ENCODE measurements at places on chromosomes 2 and 18.
A peak's percentile ranks its signal among the peaks of the same experiment; 100 is the strongest.

GRCh38 chr2:229673676-229674075 lies 40.7 kb downstream of the DNER start:
- no peak for DNase-seq

- peak; percentile 54 for DNase-seq
Measured at GRCh38 chr2:50785816-50786215, 246.1 kb downstream of the NRXN1 start.

- no peak for DNase-seq
Measured at GRCh38 chr2:171146633-171147032, 14.1 kb downstream of the TLK1 start.

- peak; percentile 81 for DNase-seq
Measured at GRCh38 chr2:165016772-165017411, 61.6 kb upstream of the SLC38A11 start.

DNA sequence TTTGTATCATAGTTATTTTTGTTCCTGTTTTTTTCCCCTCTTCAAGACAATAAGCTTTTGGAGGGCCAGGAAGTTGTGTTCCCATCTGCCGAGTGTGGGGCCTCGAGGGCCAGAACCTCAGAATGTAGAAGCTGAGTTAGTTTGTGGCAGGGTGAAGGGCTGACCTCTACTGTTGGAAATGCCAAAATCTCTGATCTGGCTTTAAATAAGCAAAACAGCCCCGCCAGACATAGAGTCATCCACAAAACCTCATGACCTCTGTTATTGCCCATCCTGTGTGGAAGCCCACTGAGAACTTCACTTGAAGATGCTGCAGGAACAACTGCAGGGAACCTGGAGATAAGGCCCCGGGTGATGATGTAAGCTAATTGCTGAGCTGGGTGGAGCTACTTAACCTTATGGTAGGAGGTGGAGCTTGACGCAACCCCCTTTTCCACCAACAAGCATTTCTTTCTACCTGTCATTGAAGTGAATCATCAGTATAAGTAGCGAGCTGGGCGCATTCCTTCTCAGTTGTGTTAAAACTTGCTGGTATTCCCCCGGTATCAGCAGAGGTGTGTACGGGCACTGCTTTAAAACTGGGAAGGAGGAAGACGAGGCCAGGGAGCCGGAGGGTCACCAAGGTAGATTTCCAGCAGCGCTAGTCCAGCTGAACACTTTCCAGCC lies 177.2 kb downstream of the NEDD4L start:
- DNase-seq = no peak

DNA sequence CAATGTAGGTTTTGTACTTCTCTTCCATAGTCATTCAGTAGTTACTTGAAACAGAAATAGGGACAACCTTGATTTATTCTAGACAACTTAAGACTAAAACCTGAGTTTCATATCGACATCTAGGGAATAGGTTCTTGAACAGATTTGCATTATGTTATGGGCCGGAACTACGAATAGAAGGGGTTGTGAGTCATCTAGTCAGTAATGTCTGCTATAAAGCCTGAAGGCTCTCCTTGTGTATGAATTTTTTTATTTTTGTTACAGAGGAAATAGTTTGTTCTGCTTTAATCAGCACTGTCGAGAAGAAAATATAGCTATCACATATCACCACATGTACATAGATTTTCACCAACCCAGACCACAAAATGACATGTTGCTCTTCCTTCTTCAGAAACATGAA lies 17.3 kb upstream of the TRIM43 start:
- DNase-seq = no peak

DNA sequence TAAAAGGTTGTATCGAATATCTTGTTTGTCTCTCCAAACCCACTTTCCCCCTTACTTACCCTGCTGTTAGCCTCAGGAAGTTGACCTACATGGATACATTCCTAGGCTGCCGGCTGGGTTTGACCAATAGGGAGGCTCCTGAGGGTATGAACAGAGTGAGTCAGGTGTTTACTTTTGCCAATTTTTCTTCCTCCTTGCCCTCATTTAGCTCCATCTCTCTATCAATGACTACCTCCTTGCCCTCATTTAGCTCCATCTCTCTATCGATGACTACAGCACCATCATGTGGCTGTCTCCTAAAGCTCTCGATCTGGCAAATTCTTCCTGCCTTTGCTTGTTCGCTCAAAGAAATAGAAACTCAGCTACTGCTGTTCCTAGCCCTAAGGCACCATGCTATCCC lies 571.9 kb upstream of the CRIM1 start:
- DNase-seq = no peak

GRCh38 chr2:74751981-74752851 lies 81.7 kb upstream of the HK2 start:
- DNase-seq = no peak

DNA sequence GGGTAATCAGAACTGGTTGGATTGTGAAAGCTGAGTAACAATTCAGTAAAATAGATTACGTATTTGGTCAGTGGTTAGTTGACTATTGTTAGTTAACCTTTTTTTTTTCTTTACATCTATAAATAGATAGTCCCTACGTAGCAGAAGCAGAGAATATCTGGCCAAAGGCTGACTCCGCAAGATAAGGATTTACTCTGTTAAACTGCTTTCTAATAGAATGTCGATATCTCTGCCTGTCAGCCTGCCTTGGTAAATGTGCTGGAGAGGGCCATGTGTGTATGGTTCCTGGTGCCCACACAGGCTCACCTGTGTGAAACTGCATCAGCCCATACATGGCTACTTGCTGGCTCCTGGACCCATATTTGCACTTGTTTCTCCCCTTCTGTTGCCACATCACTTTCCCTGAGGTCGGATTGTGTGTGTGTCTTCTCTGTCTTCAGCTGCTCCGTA lies 94.4 kb downstream of the CRIM1 start:
- no peak for DNase-seq

- DNase-seq = no peak
Measured at GRCh38 chr2:230865766-230866755, 1.3 kb downstream of the ITM2C start.

DNA sequence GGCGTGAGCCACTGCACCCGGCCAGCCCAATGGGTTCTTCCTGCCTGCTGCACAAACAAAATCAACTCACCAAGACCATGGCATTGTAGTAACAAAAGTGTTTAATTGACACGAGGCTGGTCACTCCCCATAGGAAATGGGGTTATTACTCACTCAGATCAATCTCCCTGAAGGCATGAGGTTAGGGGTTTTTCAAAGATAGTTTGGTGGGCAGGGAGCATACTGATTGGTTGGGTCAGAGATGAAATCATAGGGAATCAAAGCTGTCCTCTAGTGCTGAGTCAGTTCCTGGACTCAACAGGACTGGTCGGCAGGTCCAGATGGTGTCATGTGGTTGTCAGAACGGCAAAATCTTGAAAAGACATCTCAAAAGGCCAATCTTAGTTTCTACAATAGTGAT lies 122.1 kb downstream of the TMEM17 start:
- no peak for DNase-seq

GRCh38 chr2:68764041-68764805 lies 29.6 kb downstream of the ARHGAP25 start:
- DNase-seq = no peak

GRCh38 chr2:11933854-11934253 lies 187.4 kb downstream of the LPIN1 start:
- no peak for DNase-seq

- DNase-seq = no peak
Measured at GRCh38 chr18:77772177-77772576, 522.5 kb downstream of the GALR1 start.

GRCh38 chr2:47217277-47217676 lies 62.2 kb upstream of the STPG4 start:
- no peak for DNase-seq

DNA sequence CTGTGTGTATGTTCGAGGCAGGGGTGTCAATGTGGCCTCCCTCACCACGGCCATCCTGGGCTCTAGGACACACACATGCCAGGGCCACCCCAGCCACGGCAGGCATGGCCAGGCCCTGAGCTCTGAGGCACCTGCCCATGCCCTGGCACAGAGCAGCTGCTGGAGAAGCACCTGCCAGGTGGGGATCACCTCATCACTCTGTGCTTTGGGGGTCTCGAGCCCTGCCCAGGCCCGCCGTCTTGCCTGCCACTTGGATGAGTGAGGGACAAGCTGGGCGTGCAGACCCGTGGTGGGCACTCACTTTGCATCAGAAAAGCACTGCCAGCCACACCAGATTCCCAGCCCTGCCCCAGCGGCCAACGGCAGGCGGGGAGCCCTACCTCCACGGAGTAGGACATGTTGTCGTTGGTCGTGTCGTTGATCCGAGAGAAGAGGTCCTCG lies 33.1 kb downstream of the KIF1A start:
- no peak for DNase-seq

GRCh38 chr2:191061381-191061980 lies 47.5 kb upstream of the STAT1 start:
- no peak for DNase-seq

DNA sequence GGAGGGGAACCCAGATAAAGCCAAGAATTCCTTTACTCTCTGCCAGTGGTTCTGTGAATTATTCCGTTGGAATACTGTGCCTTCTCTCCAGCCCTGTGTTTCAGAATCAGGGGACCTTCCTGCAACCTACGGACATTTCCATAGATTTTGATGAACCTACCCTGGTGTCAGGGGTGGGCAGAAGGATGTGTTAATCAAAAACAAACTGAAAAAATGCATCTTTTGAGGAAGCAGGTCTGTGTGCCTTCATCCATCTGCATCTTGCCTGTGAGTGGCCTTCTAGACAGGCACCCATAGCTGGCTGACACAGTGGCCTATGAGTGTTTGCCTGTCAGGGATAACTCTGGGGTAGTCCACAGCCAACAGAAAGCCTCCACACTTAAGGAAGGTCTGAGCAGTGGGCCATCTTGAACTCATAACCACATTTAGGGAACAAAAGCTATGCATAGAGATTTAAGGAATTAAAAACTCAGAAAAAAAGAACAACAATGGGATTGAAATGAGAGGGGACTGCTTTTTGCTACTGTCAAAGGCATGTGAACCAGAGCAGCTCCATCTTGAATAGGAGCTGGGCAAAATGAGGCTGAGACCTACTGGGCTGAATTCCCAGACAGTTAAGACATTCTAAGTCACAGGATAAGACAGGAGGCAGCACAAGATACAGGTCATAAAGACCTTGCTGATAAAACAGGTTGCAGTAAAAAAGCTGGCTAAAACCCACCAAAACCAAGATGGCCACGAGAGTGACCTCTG lies 45.9 kb upstream of the ITGA6 start:
- DNase-seq = no peak

DNA sequence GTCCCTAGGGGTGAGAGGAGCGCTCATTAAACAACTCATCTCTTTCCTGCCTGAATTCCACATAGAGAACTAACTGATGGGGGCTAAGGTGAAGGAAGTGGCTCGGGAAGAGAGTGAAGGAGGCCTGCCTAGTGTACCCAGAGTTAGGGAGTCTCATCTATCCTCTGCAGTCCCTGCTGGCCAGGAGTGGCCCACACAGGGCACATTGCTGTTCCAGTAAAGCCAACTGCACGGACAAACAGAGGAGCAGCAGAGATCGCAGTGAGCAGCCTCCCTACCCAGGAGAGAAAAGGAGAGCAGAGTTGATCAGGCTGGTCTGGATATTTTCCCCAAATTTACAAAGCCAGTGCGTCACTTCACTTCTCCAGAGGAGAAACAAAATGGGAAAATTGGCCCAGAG lies 16.9 kb upstream of the FN1 start:
- no peak for DNase-seq

GRCh38 chr2:239255218-239255617 lies 145.6 kb downstream of the HDAC4 start:
- DNase-seq = no peak

GRCh38 chr2:155975734-155976133 lies 356.8 kb downstream of the NR4A2 start:
- no peak for DNase-seq

GRCh38 chr2:46029332-46029811 lies 267.8 kb upstream of the EPAS1 start:
- no peak for DNase-seq

- no peak for DNase-seq
Measured at GRCh38 chr2:46569766-46570165, 90.4 kb downstream of the TMEM247 start.

DNA sequence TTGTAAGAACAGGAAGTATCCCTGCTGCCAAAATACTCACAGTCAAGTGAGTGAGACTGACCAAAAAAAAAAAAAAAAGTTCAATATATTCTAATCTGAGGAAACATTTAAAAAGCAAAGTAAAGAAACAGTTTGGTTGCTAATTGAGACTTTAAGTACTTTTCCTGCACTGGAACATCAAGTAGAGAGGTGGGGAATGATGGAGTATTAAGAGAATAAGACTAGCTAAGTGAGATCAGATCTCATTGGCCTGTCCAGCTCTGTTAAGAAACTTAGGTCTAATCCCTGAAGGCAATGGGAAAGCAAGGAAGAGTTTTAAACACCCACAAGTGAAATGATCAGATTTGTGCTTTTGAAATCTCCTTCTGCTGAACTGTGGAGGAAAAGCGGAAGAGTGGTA lies 27.8 kb upstream of the MAP4K3 start:
- DNase-seq = no peak

GRCh38 chr2:214465363-214466146 lies 54.7 kb downstream of the VWC2L start:
- DNase-seq = no peak

DNA sequence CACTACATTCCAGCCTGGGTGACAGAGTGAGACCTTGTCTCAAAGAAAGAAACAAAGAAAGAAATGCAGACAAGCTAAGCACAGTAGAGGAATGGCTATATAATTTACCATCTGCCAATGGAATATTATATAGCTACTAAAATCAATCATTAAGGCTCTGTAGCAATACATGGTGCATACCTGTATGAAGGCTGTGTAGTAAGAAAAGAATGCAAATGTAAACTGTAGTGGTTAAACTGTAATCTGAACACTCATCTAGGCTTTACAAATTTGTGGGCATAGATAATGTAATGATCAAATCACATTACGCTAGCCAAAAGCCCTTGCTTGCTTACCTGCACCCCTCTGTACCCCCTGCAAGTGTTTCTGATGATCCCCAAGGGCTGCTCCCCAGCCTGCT lies 230.9 kb downstream of the LTBP1 start:
- no peak for DNase-seq

- DNase-seq = no peak
Measured at GRCh38 chr2:15809404-15809803, 130.9 kb upstream of the MYCN start.

DNA sequence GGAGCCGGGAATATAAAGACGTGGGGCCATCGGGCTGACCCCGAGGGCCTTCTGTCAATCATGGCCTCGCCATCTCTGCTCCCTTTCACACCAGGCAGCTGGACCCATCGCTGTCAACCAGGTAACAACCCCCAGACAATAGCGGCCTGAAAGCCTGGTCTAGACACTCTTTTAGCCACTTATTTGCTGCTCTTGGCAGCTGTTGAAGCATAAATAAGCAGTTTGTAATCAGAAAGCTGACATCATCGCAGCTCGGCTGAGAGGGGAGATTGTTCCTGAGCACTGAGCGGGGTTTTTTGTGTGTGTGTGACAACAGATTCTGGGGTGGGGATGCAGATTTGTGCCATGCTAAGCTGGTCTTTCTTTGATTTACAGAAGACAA lies 423.6 kb upstream of the POU3F3 start:
- DNase-seq = no peak

DNA sequence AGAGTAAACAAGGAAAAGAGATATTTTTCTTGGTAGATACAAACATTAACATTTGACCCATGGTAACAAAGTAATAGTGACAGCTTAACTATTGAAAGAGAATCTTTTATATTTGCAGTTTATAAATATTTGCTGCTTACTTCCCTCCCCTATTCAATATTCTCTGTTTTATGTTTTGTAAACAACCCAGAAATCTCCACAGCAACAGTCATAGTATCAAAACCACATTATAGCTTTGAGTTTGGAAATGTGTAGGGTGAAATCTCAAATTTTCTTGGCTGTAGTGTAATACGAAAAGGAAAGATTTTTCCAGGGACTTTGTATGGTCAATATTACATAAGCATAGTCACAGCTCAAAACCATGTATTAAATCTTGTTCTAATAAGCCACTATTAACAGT lies 511.2 kb downstream of the METTL4 start:
- DNase-seq = no peak

Data from NCI-H1694 treated with DMSO at 0.1 percent for 48 hours (cell line).